ENCODE measurements at places on chromosomes 16 and 17. TPM values are rescaled to one million over a fixed set of nuclear protein-coding genes. Genes with fewer than 3 reads are reported as not detected.

CASKIN1 gene
- total RNA-seq = 0.33 TPM

KLHL10 gene
- total RNA-seq = not detected

VAC14 gene
- total RNA-seq = 30.2 TPM

CWC25 gene
- 12.6 TPM for total RNA-seq

SPNS2 gene
- total RNA-seq = not detected

ZP2 gene
- total RNA-seq = not detected

ATP6V0D1 gene
- total RNA-seq = 107 TPM

SPATA22 gene
- total RNA-seq = not detected

DOC2A gene
- total RNA-seq = 0.22 TPM

SLC13A2 gene
- total RNA-seq = not detected

AKTIP gene
- total RNA-seq = 36.4 TPM

KRTAP4-3 gene
- not detected for total RNA-seq
